ENCODE measurements at places on chromosomes 1 and 21.
A peak's percentile ranks its signal among the peaks of the same experiment; 100 is the strongest.

DNA sequence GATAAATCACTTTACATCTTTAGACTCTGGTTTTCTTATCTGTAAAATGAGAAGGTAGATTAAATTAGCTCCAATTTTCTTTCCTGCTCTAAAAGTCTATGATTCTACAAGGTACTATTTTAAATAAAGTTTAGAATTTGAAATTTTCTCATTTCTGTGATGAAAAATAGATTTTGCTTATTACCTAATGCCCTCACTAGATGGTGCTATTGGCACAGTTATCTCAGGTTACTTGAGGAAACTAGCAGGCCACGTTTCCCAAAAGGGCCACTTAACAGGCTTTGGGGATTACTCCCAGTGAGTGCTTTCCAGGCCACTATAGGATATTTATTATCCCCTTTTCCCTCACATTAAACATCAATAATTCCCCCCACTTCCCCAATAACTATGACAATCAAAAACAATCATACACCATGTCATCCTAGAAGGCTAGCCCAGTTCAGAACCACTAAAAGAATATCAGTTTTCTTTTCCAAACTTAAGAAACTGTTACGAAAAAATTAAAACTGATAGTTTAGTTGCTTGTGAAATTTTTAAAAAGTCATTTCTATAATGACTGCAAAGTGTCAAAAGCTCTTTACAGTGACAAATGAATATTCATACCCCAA lies 30.6 kb downstream of the OMA1 start:
- DNase-seq, result peak; percentile 37

- DNase-seq, result no peak
Measured at GRCh38 chr1:234322979-234323378, 50.3 kb upstream of the COA6 start.

- DNase-seq, result peak; percentile 72
Measured at GRCh38 chr1:20440785-20441200, 45.2 kb downstream of the CAMK2N1 start.

DNA sequence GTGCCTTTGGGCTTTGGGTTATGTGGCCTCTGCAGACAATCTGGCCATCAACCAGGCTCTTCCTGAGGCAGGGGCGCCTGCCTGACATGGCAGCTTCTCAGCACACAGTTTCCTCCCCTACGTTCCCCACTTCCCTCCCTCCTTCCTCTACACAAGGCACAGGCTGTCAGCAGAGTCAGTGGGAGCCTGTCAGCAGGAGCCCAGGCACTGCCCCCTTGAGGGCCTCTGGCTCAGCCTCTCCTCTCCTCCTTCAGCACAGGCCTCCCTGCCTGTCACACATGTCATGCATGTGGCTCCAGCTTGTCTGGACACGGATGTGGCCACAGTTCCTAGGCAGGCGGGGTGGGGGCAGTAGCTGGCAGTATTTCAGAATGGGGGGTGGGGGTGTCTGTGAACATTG lies 52.2 kb upstream of the ARTN start:
- DNase-seq, result no peak
